ENCODE measurements at places on chromosomes 5 and 9. TPM values are rescaled to one million over a fixed set of nuclear protein-coding genes. Genes with fewer than 3 reads are reported as not detected.

Gene CDKN2A
- polyA plus RNA-seq, result not detected

Gene KIF4B
- 0.01 TPM for polyA plus RNA-seq

Gene SLC6A19
- polyA plus RNA-seq, result 0.03 TPM

Gene ITK
- polyA plus RNA-seq, result 0.04 TPM

Gene TMEM174
- polyA plus RNA-seq, result not detected

Gene SLC23A1
- not detected for polyA plus RNA-seq

Gene PCDH12
- polyA plus RNA-seq, result 1.5 TPM

Gene WDR31
- 0.66 TPM for polyA plus RNA-seq

Gene TRAF2
- 11.1 TPM for polyA plus RNA-seq

Gene LCN9
- polyA plus RNA-seq, result not detected

Gene ARID3C
- not detected for polyA plus RNA-seq

Gene SLC6A7
- not detected for polyA plus RNA-seq

Gene CCL27
- polyA plus RNA-seq, result 0.31 TPM

Gene PDE6A
- polyA plus RNA-seq, result 0.09 TPM

Gene PPP3R2
- polyA plus RNA-seq, result not detected

Gene ZNF366
- 1.4 TPM for polyA plus RNA-seq

Gene INSL6
- polyA plus RNA-seq, result not detected

Gene DIPK1B
- polyA plus RNA-seq, result 3.5 TPM

Gene KCNN2
- 0.63 TPM for polyA plus RNA-seq

Gene RELL2
- 0.63 TPM for polyA plus RNA-seq

Gene CAMK2A
- 19.4 TPM for polyA plus RNA-seq

Gene EPB41L4A
- polyA plus RNA-seq, result 1.6 TPM

Gene SLC1A1
- polyA plus RNA-seq, result 0.43 TPM

Gene GPR150
- 0.64 TPM for polyA plus RNA-seq

Gene C9orf50
- not detected for polyA plus RNA-seq

Gene STKLD1
- 0.69 TPM for polyA plus RNA-seq

Gene UBLCP1
- 18.1 TPM for polyA plus RNA-seq

Gene DHX29
- polyA plus RNA-seq, result 28.6 TPM

Gene TAF7
- 112 TPM for polyA plus RNA-seq

Gene ADAMTS16
- polyA plus RNA-seq, result 0.04 TPM

Gene RAPGEF6
- polyA plus RNA-seq, result 3.4 TPM

Gene PROB1
- polyA plus RNA-seq, result 30.1 TPM

Gene PCDHGA9
- 0.11 TPM for polyA plus RNA-seq

Gene MRPL36
- 174 TPM for polyA plus RNA-seq

Gene FOXD4L5
- polyA plus RNA-seq, result 0.01 TPM

Gene SPATA6L
- 0.15 TPM for polyA plus RNA-seq

Gene F2RL2
- not detected for polyA plus RNA-seq

Gene SCGB3A2
- not detected for polyA plus RNA-seq

Gene TRIM7
- 21.2 TPM for polyA plus RNA-seq

Gene PCDHA2
- not detected for polyA plus RNA-seq

Gene CD274
- polyA plus RNA-seq, result 2.5 TPM

Gene PITX1
- 38.7 TPM for polyA plus RNA-seq

Gene PTGS1
- 5.6 TPM for polyA plus RNA-seq

Gene NTMT1
- 112 TPM for polyA plus RNA-seq

Gene GFI1B
- polyA plus RNA-seq, result 0.07 TPM

Gene MEIKIN
- polyA plus RNA-seq, result not detected

Gene GMCL2
- not detected for polyA plus RNA-seq

Gene OBP2B
- not detected for polyA plus RNA-seq

Gene CSF2
- polyA plus RNA-seq, result not detected

Gene TSPAN17
- polyA plus RNA-seq, result 24.1 TPM

Gene C6
- 0.13 TPM for polyA plus RNA-seq

Gene MED27
- 24.4 TPM for polyA plus RNA-seq

Gene BTNL8
- not detected for polyA plus RNA-seq

Gene ACTBL2
- polyA plus RNA-seq, result not detected

Gene PRUNE2
- 1.7 TPM for polyA plus RNA-seq
